Esophagus squamous epithelium (tissue), 5 donors: ENCODE measurements at places on chromosomes 1 and 21. TPM values are rescaled to one million over a fixed set of nuclear protein-coding genes. Genes with fewer than 3 reads are reported as not detected.

The AMPD1 gene
- 0.57 TPM for total RNA-seq

The CR2 gene
- total RNA-seq, result not detected

The PLD5 gene
- total RNA-seq, result not detected

The C1orf185 gene
- total RNA-seq, result not detected

The ITLN2 gene
- total RNA-seq, result not detected

The GBP2 gene
- 53.2 TPM for total RNA-seq

The KCNN3 gene
- total RNA-seq, result 0.82 TPM

The NBPF20 gene
- total RNA-seq, result 0.34 TPM

The HSD11B1 gene
- total RNA-seq, result 5.9 TPM

The PDPN gene
- 24.2 TPM for total RNA-seq

The HP1BP3 gene
- total RNA-seq, result 130 TPM

The TFF2 gene
- total RNA-seq, result not detected

The S100A16 gene
- 2,409 TPM for total RNA-seq

The MEX3A gene
- 0.76 TPM for total RNA-seq

The TCHH gene
- total RNA-seq, result 0.44 TPM

The NUP210L gene
- total RNA-seq, result not detected
